ENCODE measurements at places on chromosomes 11 and 22. TPM values are rescaled to one million over a fixed set of nuclear protein-coding genes. Genes with fewer than 3 reads are reported as not detected.

GRCh38 chr11:88807349-88807748 is 258.4 kb downstream of the GRM5 start:
- no peak for DNase-seq

Gene TESMIN
- 5.2 TPM for polyA plus RNA-seq

- DNase-seq, result no peak
Measured at GRCh38 chr11:126329644-126330211, 25.8 kb upstream of the ST3GAL4 start.

DNA sequence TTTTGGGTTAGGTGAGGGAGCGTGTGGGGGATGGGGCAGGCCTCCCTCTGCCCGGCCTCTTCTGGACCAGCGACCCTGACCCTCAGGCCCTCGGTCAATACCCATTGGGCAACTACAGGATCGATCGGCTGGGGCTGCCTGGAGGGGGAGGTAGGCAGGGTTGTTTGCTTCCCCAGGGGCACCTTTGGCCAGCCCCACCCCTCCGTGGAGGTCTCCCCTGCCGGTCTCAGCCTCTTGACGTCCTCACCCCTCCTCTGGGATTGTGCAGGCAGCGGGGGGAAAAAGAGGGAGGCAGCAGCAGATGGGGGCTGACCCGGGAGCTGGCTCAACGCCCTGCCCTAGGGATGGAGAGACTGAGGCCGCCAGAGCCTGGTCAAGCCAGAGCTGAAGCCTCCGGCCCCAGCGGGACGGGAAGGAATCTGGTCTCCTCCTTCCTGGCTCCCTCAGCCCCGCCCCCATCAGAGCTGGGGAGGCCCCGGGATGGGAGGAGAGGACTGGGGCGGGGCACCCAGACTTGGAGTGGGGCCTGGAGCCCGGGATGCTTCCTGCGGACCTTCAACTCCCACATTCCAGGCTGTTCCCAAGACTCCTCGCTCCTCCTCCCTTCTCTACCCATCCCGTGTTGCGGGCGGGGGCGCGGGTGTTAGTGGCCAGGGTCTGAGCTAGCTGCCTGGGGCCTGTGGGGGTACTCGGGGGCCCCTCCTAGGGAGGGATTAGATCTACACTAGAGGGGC is 14.4 kb upstream of the CDC42EP1 start:
- peak; percentile 87 for DNase-seq

Gene CRYBB3
- not detected for polyA plus RNA-seq

Gene HOATZ
- polyA plus RNA-seq, result not detected

Gene PGA3
- polyA plus RNA-seq, result not detected

DNA sequence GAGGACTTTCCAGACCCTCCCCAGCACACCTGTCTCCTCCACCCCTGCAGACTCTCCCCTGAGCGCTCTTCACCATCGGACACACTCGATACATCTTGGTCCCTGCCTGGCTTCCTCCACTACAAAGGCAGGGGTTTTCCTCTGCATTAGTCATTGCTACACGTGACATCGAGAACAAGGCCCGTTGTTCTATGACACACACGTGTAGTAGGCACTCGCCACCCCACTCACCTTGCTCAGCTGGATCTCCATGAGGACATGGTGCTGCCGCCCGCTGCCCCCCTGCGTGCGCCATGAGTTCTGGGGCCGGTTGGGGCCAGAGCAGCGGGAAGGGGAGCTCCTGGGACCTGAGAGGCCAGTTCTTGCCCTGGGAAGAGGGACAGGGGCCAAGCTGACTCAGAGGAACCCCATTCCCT is 16.7 kb downstream of the ATG2A start:
- peak; percentile 59 for DNase-seq

Gene PKDREJ
- not detected for polyA plus RNA-seq

GRCh38 chr11:48005136-48005535 is 24.8 kb downstream of the PTPRJ start:
- DNase-seq, result no peak

- DNase-seq, result no peak
Measured at GRCh38 chr22:40178417-40179409, 988 bp downstream of the TNRC6B start.

All from A549 (cell line).